ENCODE measurements at places on chromosomes 12 and 14. TPM values are rescaled to one million over a fixed set of nuclear protein-coding genes. Genes with fewer than 3 reads are reported as not detected.

DNA sequence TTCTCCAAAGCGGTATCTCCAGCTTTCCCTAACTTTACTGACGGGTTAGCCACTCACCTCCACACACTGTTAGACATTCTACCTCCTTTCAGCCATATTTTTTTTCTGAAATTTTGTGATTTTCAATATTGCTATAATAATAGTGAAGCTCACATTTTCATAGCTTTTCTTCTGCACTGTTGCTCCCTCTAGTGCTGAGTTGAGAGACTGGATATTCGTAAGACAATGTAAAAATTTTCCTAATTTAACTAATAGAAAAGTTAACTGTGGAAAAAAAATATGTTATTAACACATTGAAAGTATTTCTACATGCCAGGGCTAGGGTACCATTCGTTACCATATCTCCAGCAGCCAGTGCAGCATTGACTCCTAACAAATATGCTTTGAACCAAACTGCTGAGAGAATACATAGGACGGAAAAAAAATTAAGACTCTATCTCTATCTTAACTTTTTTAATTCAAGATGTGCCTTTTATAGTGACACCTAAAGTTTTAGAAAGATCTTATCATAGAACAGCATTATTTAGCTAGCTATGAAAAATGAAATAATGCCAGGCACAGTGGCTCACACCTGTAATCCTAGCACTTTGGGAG, 48.7 kb upstream of the ABCC9 start:
- peak; percentile 41 for DNase-seq

DNA sequence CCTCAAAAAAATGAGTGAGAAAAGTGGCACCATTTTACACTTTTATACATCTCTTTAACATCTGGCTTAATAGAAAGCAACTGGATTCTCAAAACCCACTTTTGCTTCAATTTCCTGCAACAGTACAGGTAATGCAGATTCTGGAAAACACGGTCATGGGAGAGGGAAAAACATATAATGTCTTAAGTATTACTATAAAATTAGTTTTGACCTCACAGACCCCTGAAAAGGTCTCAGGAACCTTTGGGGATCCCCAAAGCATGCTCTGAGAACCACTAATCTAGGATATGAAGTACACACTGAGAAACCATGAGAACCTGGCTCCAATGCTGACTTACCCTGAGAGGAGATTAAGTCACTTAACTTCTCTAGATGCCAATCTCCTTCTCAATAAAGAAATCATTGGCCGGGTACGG, 64.7 kb downstream of the PPP2R5E start:
- no peak for DNase-seq

DNA sequence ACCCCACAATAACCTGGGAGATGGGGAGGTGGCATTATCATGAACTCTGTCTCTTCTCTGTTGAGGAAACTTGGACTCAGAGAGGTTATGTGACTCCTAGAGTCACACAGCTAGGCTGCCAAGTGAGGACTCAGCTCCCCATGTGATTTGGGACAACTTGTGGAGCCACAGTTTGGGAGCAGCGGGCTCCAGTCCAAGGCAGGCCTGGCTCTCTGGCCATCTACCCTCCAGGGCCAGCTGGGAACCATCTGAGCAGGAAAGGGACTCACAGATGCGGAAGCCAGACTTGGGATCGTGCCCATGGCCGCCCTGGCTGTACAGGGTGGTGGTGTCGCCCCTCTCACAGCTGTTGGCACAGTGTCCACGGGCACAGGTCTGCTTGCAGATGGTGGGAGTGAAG, 59.1 kb downstream of the ISCA2 start:
- peak; percentile 80 for DNase-seq

DNA sequence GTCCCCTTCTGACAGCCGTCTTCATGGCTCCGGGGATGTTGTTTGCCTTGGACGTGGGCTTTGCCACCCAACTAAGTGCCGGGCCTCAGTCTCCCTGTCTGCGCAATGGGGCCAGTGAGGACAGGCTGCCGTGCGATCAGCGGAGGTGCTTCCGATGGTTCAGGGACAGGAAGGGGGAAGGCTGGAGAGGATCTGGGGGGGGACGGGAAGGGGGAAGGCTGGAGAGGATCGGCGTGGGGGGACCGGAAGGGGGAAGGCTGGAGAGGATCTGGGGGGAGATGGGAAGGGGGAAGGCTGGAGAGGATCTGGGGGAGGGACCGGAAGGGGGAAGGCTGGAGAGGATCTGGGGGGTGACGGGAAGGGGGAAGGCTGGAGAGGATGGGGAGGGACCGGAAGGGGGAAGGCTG, 3.4 kb downstream of the MMP17 start:
- DNase-seq = peak; percentile 34

GPRC5D gene
- not detected for total RNA-seq

DNA sequence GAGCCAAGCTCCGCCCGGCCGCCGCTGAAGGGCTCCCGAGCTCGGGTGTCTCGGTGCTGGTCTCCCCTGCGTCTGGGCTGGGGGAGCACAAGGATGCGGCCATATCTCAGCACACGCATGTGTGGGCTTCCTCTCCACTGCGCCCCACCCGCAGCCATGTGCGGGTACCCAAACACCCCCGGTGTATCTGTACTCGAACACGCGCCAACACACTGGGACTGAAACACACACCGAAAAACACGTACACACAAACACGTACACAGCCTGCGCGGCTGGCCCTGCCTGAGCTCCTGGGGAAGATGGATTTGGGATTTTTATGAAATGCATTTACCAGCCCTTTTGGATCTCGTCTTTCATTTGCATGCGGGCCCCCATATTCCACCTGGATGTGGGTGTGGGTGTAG, 897 bp upstream of the TBX3 start:
- no peak for DNase-seq

OR6C75 gene
- not detected for total RNA-seq

ISCA2 gene
- 14.2 TPM for total RNA-seq

DNA sequence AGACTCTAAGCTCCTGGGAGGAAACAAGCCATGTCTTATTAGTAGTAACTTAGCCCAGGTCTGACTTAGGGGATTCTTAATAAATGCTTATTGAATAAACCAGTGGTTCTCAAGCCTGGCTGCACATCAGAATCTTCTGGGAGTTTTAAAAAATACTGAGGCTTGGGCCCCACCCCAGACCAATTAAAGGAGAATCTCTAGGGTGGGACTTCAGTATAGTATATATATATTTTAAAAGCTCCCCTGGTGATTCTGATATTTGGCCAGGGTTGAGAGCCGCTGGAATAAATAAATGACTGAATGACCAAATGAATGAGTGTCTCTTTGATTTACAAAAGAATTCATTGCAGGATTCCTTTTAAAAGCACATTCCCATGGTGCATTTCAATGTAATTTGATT, 151.5 kb upstream of the GSC start:
- DNase-seq = no peak

KLHL42 gene
- total RNA-seq = 16.9 TPM

GRCh38 chr12:107356266-107356936, 263.1 kb upstream of the CRY1 start:
- no peak for DNase-seq

GRCh38 chr14:106564058-106564643, 1037.8 kb downstream of the TMEM121 start:
- no peak for DNase-seq

DNA sequence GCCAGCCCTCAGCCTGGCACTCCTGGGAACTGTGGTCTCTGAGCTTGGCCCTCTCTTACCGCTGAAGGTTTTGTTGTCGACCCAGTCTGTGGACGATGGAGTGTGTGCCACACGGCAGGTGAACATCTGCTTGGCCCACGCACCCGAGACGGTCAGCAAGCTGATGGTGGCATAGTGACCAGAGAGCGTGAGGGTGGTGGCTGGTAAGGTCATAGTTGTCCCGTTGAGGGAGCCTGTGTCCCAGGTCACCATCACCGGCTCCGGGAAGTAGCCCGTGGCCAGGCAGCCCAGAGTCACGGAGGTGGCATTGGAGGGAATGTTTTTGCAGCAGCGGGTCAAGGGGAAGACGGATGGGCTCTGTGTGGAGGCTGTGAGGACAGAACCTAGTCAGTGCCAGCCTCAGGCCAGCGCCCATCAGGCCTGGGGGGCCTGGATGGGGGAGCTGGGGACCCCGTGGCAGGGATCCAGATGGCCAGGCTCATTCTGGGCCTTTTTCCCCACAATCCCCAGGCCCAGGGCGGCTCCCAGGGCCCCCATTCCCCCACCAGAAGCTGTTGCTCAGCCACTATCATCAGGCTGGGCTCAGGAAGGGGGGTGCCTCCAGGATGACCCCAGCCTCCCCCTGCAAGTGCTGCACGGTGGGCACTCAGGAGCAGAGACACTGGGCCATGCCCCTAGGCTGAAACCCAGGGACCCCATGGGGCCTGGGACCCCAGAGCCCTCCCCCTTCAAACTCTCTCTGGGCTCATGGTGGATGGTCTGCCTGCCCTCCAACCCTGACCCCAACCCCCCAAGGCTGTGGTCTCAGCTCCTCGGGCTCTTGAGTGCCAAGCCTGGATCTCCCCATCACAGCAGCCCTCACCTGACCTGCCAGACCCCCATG, 75.2 kb downstream of the TMEM121 start:
- DNase-seq = no peak

DNA sequence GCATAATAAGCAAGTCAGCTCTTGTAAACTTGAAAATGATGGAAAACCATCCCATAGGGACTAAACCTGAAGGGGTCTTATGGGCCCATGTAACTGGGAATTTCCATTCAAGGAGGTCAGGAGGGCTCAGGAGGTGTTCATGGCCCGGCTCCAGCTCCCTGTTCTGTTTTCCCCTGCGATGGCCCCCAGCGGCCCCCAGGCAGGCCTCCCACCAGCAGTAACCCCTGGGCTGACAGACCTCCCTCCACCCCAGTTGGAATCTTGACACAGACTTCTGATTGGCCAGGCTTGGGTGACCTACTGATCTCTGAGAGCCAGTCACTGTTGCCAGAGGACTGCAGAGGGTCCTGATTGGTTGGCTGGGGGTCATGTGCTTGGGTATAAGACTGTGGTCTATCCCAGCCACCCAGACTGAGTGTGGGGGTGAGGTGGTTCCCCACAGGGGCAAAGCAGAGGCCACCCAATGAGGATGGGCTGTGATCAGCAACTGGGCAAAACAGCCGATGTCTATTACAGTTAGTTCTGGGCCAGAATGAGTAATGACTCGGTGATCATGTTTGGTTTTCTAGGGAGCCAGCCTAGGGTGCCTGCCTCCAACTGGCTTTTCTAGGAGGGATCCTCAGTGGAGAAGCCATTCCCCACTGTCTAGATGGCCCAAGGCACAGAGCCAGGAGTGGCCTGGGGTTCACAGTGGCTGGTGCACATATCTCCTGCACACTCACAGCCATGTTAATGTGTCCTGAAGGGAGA, 27.0 kb downstream of the RHOF start:
- no peak for DNase-seq

GRCh38 chr12:6368906-6369525, 6.3 kb downstream of the SCNN1A start:
- no peak for DNase-seq

- peak; percentile 59 for DNase-seq
Measured at GRCh38 chr14:60349663-60350365, 100.8 kb downstream of the PPM1A start.

DNA sequence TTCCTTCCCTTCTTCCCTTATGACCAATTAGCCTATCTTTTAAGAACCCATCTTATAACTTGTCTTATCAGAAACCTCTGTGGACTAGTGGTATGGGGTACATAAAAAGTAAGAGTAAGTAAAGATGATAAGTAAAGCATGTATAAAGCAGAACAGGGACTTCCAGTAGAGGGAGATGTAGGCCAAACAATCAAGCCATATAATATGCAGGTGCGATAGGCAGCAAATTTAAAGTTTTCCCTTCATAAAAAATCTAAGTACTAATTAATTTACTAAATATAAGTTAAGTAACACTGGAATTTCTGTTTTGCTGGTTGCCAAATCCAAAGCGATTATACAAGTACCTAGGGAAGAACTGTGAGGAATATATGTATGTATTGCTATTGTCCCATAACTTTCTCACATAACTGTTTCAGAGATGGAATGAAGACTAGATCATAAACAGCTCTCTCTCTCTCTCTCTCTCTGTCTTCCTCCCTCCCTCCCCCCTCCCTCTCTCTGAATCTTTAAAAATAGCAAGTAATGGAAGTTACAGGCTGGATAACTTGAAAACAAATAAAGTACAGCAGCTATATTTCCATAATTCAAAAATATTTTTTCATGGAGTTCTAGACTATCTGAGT, 25.7 kb downstream of the METTL25 start:
- peak; percentile 23 for DNase-seq

- peak; percentile 4 for DNase-seq
Measured at GRCh38 chr12:132327336-132328171, 1.8 kb downstream of the GALNT9 start.

- peak; percentile 87 for DNase-seq
Measured at GRCh38 chr12:56160193-56160763, 2.1 kb downstream of the MYL6 start.
